ENCODE measurements at places on chromosomes 5 and 9.

DNA sequence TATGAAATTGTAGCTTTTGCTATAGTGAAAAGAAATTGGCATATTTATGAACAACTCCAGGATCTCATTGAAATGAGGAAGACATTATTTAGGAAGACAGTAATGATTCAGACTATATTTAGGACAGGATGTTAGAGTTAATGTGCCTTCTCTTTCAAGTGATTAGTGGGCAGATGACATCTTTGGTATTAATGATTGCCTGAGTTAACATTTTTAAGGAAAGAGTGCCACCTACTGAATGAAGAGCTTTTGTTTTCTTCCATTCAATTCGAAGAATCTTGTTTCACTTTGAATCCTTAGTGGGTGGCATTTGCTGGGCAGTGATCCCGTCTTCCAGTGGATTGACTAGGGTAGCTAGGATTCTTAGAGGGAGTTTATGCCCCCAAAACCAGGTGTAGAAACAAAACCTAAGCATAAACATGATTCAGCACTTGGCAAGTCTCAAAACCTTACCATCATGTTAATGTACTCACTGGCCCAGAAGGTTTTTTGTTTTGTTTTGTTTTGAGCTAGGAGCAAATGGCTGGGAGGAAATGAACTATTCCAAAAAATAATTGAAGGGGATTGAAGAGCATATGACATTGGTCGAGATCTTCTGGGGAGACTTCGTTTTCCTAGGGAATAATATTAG is 23.2 kb downstream of the MAP3K1 start:
- no peak for DNase-seq

DNA sequence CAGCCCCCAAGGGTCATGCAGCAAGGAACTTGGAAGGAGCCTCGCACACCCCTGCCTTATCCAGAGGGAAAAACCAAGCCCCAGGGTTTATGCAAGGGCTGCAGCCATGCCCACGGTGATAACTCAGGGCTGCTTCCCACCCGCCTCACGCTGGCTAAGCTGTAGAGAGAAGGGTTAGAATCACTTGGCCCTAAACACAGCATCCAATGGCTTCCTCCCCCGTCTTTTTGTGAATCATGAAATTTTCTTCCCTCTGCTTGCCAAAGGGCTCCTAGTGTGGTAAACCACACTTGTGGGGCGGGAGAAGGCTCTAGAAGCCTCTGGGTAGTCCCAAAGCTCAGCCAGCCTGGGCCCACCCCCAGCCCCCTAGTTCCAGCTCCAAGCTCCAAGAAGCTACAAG is 55.9 kb upstream of the ORM1 start:
- no peak for DNase-seq

- no peak for DNase-seq
Observed at GRCh38 chr5:36590513-36591286, 15.7 kb upstream of the SLC1A3 start.

GRCh38 chr5:154364771-154365170 is 81.0 kb upstream of the SAP30L start:
- no peak for DNase-seq

DNA sequence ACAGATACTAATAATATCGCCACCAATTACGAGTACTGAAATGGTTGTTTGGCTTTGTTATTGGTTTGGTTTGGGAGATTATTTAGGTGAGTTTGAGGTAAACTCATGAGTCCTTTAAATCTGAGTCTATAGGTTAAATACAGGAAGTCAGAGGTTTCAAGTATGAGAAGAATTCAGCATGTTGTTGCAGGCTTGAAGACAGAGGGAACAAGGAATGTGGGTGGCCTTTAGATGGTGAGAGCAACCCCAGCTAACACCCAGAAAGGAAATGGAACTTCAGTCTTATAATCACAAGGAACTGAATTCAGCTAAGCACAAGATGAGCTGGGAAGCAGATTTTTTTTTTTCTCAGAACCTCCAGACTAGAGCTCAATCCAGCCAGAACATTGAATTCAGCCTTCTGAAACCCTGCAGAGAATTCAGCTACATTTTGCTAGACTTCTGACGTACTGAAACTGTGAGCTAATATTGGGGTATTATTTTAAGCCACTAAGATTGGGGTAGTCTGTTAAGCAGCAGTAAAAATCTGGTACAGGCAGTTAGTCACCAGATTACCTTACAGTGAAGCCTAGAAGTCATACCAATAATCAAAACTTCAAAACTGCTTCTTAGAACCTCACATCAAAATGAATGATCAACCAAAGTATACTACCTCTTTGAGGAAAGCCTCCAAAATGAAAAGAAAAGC is 216.0 kb upstream of the PUM3 start:
- DNase-seq = no peak

GRCh38 chr5:88889189-88890069 is 6.4 kb upstream of the MEF2C start:
- peak; percentile 10 for DNase-seq

- DNase-seq = no peak
Observed at GRCh38 chr9:133725886-133726285, 12.3 kb downstream of the SARDH start.

GRCh38 chr5:150672237-150672883 is 11.3 kb downstream of the MYOZ3 start:
- DNase-seq = no peak

GRCh38 chr9:93185266-93186214 is 1.6 kb downstream of the WNK2 start:
- no peak for DNase-seq
